ENCODE measurements at places on chromosomes 6 and 20.

- no peak for DNase-seq
Observed at GRCh38 chr6:130372786-130373185, 7.0 kb downstream of the TMEM200A start.

- DNase-seq, result no peak
Observed at GRCh38 chr6:156396068-156396771, 381.0 kb upstream of the ARID1B start.

- no peak for DNase-seq
Observed at GRCh38 chr6:113882336-113883022, 25.3 kb downstream of the MARCKS start.

- no peak for DNase-seq
Observed at GRCh38 chr6:113627480-113627879, 229.7 kb upstream of the MARCKS start.

DNA sequence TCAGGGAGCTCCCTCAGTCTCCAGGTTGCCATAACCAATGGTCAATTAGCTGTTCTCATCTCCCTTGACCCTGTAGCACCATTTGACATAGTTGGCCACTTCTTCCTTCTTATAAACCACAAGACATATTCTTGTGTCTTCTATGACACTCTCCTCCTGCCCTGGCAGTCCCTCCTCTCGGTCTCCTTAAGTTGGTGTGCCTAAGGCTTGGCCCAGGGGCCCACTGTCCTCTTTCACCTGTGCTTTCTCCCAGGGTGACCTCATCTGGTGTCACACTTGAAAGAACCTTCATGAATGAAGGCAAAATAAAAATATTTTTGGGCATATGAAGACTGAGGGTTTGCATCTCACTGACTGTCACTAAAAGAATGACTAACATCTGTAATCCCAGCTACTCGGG lies 9.7 kb upstream of the ADGRF5 start:
- DNase-seq, result no peak

DNA sequence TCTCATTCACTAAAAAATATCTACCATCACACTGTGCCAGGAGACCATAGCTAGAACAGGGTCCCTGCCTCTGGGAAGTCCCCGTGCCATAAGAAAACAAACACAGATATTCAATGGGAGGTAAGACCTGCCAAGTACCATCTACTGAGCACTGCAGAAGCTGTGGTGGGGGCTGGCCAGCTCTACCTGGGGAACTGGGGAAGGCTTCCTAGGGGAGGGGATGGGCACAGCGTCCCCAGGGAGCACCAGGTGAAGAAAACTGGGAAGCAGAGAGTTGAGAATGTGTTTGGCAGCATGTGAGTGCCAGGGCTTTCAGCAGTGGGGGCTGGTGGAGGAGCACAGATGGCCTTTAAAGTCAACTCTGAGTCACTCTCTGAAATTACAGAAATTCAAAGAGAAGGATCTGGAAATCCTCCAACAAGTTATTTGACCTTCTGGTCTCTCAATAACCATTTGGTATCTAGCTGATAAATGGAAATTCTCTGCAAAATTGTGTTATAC lies 85.2 kb downstream of the SHLD1 start:
- no peak for DNase-seq

GRCh38 chr6:137892271-137892708 lies 25.2 kb downstream of the TNFAIP3 start:
- no peak for DNase-seq

DNA sequence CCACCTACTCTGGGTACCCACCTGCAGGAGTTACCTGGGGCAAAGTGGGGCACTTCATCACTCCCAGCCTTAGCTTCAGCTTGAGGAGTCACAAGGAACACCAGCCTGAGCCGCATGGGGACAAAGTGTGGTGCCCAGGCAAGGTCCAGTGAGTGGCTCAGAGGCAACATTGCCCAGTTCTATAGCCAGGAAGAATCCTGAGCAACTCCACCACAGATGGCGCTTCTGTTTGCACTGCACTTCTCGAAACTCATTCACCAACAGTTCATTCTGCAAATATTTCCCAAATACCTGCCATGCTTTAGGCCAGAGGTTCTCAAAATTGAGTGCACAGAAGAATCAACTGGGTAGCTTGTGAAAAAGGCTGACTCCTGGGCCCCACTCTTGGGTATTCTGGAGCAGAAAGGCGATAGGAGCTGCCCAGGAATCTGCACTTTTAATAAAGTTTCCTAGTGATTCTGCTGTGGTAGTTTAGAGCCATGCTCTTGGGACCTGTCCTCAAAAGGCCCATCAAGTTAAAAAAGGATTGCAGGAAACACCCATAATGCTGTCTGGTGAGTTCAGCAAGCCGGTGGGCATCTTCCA lies 83.1 kb downstream of the VEGFA start:
- DNase-seq, result no peak

- DNase-seq, result no peak
Observed at GRCh38 chr20:38198238-38198861, 33.3 kb upstream of the TGM2 start.

GRCh38 chr6:10138917-10139316 lies 276.0 kb downstream of the TFAP2A start:
- no peak for DNase-seq

- no peak for DNase-seq
Observed at GRCh38 chr20:31839782-31840487, 5.5 kb downstream of the FOXS1 start.

DNA sequence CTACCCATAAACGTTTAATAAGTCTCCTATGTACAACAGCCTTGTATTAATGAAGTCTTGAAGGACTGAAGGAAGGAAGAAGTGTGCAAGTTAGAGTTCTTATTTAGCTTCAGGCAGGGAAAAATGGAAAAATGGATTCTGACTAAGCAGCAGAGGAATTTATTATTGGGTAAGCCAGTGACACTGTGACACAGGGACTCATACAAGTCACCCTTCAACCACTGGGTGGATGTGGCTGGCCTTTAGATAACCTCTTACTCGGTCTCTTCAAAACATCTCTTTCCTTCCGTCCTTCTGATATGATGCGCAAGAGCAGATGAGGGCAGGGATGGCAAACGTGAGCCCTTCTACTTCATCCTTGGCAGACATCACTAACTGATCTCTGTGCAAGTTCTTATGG lies 145.6 kb downstream of the DHX35 start:
- DNase-seq, result no peak

GRCh38 chr6:37310966-37311365 lies 42.8 kb upstream of the RNF8 start:
- no peak for DNase-seq

DNA sequence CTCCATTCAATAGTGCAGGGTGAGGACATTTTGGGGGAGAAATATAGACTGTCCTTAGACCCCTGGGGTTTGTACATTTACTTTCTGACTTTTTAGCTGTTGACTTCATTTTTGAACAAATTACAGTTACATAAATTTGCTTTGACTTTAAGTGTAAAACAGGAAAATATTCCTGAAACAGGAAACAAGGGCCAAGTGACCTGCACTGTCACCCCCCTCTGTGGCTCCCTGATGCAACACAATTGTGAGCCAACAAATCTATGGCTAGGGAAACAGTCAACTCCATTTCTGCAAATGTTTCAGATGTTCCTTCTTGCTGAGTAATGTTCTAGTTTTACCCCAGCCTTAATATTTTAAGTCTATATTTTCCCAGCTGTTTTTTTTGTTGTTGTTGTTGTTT lies 39.8 kb downstream of the HLA-A start:
- no peak for DNase-seq

DNA sequence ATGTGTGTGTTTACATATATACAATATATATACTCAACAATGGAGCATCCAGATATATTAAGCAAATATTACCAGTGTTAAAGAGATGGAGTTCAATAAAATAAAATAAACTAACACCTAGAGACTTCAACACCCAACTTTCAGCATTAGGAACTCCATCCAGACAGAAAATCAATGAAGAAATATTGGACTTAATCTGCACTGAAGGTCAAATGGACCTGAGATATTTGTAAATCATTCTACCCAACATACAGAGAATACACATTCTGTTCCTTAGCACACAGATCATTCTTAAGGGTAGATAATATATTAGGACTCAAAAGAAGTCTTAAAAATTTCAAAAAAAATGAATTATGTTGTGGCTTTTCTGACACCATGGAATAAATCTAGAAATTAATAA lies 832.3 kb upstream of the ADGRB3 start:
- no peak for DNase-seq

DNA sequence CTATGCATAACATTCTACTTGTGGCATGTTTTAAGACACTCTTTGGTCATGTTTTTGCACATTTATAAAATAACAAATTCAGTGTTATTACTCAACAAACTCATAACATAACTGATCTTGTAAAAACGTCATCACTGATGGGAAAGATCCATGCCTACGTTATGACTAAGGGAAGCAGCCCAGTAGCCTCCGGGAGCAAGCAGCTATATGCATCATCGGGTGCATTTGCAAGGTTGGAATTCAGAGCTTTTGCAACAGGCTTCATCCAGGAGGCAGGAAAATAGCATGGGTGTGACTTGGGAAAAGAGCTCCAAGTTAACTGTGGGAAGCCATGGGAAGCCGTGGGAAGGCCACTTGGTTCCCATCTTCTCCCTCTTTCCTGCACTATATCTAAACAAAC lies 271.6 kb upstream of the SGK1 start:
- DNase-seq, result no peak

DNA sequence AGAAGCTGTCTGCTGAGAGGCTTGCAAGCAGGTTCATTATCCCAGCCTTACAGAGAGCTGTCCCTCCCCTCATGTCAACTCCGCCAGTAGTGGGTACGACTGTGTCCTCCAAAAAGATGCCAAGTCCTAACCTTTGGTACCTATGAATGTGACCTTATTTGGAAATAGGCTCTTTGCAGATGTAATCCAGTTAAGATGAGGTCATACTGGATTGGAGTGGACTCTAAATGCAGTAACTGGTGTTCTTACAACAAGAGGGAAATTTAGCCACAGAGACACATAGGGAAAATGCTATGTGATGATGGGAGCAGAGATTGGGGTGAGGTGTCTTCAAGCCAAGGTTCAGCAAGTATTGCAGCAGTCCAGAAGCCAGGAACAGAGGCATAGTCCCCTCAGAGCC lies 90.8 kb upstream of the FOXP4 start:
- no peak for DNase-seq

DNA sequence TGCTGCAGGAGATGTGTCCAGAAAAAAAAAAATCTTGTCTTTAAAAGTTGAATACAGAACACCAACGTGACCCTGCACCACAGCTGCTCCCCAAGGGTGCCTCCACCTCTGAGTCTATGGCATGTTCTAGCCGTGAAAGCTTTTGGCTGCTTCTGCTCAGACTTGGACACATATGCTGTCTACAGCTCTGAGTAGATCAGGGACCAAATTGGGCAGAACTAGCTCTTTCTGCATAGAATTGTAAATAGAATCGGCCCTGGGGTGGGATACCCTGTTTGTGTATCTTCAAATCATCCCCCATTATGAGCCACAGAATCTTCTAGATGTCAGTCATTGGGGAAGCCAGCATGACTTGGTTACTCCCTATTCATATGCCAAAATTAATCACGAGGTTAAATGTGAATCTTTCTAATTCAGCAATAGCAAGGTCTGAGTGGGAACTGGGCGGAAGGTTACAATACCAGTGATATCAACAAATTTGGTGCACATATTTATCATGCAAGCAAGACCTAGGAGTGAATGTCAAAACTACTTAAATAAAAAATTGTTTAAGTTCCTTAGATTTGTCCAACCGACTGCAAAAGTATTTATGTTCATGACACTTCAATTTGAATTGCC lies 302.8 kb downstream of the KIF16B start:
- DNase-seq, result no peak

DNA sequence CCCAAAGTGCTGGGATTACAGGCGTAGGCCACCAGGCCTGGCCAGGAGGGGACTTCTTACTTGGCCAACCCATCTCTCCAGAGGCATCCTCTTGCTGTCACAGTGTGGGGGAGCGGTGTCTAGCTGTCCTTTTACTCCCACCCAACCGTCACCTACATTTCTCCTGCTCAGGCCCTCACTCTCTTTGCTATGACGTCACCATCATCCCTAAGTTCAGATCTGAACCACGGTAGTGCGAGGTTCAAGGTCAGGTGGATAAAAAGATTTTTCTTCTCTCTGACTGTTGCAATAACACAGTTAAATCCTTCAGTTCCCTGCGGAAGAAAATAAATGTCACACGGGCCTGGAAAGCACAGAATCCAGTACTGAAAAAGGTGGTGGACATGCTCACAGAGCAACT lies 7.3 kb upstream of the RAET1L start:
- DNase-seq, result no peak

DNA sequence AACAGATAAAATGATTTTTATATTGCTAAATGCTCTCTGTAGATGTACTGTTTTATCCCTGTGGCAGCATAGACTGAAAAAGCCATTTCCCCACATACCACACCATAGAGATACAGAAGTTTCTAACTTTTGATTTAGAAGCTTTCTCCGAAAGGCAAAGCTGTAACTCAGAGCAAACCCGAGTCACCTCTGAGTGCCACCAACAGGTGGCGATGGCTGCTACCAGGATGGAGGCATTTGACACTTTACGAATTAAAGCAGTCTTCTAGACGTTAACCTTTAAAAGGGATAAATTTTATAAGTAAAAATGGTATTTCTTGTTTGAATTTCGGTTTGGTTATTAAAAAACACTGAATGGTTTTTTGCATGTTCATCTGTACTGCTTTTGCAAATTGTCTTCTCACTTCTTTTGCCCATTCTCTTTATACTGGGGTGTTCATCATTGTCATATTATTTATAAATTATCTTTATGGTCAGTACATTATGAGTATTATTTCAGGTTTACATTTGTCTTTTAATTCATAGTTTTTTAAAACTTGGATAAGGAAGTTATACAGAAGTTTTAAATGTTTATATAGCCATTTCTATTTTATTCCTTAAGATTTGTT lies 201.0 kb upstream of the CEP162 start:
- peak; percentile 40 for DNase-seq

DNA sequence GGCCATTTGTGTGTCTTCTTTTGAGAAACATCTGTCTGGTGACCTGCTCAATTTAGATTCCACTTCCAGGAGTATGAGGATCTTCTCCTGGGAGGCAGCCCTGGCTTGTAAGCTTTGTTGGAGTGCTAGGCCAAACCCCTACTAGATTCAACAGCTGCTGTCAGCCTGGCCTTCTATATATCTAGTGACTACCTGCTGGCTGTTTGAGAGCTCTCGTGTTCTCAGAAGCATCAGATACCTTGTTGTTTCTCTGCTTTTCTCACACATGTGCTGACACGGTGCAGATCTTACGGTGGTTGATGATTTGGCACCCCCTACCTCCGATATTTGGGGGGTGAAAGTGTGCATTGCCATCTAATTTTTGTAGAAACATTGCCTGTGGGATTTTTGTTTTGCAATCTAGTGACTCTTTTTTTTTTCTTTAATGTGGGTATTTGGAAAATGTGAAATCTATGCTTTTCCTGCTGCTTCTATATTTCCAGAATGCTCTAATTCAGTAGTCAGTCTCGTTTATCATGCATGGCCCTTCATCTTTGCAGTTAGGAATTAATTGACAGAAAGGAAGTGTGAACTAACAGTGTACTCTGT lies 4.7 kb downstream of the CCN2 start:
- DNase-seq, result no peak
